Heart right ventricle (tissue), 16 donors: ENCODE measurements at places on chromosomes 1 and 21.

GRCh38 chr1:204417074-204417997 is 5.7 kb upstream of the PPP1R15B start:
- DNase-seq = peak; percentile 62

DNA sequence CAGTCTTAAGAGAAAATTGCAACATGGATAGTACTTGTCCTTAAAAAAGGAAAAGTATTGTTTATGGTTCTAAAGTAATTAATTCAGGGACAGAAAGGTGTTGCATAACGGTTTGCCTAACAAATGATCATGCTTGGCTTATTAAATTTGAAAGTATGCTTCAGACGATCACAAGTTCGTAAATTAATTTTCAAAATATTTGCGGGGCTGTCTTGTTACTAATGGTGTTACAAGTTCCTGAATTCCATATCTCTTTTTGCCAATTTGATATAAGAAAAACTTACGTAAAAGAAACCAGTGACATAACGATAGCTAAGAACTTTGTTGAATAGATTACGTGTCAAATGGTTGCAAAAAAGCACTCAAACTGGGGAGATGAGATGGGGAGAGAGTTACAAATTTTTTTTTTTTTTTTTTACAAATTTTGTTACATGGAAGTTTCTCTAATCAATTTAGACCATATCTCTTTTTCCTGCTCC is 1.3 kb downstream of the AGO3 start:
- no peak for DNase-seq

GRCh38 chr1:245939756-245940345 is 567.2 kb downstream of the SMYD3 start:
- DNase-seq = no peak

DNA sequence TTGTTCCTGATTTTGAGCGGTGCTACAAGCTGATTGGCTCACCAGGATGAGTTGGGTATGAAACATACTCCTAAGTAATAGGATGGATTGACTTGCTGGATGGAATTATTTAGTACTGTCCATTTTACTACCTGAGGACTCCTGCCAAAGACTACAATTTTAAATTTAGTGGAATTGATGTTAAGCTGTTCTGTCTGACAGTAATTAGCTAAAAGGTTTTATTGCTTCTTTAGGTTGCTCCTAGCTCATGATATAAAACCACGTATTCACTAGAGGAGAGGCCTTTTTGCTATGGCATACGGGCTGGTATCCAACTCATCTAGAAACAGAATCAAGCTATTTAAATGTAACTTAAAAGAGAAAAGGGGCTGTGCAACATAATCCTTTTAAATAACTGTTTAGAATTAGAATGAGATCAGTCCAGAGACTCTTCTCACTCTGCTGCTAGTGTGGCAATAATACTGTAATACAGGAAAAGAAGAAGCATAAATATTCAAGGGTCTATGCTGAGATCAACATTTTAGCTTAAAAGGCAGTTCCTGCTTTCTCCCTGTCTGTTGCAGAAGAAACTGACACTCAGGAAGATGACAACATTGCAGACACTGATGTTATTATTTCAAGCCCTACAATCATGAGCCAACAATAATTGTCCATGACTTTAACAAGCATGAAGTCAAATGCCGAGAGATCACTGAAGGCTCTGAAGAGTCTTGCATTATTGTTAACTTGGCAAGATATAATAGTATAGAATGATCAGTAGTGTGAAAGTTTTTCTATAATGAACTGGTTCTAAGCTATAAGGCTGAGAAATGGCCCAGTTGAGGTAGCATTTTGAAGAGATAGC is 258.7 kb upstream of the ADGRL4 start:
- no peak for DNase-seq

DNA sequence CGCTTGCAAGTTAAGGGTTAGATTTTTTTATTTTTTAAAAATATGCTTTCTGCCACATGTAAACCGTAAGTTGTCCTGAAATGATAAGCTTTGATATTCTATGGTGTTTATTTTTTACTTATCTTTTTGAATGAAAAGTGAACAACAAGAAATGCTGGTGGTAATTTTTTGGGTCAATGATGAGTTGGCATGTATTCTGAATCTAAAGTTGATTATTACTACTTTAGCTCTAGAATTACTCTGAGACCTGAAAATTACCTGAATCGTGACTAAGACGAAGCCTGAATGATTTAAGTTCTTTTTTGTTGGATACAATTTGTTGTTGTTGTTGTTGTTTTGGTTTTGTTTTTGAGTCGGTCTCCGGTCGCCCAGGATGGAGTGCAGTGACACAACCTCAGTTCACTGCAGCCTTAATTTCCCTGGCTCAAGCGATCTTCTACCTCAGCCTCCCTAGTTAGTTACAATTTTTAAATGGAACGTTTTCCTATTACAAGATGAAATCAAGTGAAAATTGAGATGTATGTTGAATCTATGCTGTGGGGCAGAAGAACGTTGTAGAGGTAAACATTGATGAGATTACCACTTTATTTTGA is 941 bp downstream of the RABGGTB start:
- DNase-seq = no peak

GRCh38 chr1:245463392-245464165 is 308.8 kb downstream of the KIF26B start:
- DNase-seq = no peak

DNA sequence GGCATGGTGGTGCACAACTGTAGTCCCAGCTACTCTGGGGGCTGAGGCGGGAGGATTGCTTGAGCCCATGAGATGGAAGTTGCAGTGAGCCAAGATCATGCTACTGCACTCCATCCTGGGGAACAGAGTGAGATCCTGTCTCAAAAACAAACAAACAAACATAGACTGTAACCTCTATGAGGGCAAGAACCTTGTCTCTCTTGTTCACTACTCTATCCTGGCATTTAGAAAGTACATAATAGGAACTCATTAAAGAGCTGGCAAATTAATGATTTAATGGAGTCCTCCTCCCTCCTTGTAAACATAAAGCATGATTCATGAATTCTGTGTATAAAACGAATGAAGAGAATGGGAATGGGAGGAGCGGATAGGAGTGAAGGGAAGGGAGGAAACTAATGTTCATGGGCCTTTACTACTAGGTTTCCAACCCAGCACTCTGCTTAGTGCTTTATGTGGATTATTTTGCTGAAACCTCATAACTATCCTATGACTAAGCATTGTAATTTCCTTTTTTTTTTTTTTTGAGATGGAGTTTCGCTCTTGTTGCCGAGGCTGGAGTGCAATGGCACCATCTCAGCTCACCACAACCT is 8.6 kb downstream of the LMOD1 start:
- DNase-seq = no peak

DNA sequence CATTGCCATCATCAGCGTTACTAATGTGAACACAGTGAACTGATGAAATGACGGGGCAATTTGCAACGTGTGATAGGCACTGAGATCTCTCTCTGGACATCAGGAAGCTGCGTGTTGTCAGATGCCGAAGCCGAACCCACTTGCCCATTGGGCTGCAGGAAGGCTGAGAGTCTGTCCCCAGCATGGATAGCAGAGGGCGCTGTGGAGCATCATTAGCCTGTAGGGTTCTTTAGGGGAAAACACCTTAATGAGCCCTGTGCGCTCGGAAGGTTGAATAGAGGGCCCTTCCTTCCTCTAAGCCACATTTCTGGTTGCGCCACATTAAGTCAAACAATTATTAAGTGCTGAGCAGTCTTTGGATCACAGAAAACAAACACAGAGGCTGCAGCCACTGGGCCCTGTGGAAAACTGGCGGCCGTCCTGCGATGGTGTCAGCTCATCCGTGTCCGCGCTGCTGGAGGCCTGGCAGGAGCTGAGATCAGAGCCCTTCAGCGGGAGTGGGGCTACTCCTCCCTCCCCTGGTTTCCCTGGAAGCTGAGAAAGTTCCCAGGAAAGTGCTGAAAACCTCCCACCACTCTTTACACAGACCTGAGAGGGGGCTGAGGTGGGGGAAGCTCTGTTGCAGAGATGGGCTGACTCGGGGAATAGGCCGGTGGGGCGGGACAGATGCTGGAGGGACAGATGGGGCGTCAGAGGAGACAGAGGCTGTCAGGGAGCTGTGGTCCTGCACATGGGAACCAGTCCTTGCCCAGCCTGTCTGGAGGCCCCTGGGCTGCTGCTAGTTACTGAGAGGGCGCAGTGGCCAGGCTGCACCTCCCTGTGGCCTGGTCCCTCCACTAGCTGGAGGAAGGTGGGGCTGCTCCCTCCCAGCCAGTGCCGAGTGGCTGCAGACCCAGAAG is 12.7 kb downstream of the TFF2 start:
- DNase-seq = peak; percentile 50

DNA sequence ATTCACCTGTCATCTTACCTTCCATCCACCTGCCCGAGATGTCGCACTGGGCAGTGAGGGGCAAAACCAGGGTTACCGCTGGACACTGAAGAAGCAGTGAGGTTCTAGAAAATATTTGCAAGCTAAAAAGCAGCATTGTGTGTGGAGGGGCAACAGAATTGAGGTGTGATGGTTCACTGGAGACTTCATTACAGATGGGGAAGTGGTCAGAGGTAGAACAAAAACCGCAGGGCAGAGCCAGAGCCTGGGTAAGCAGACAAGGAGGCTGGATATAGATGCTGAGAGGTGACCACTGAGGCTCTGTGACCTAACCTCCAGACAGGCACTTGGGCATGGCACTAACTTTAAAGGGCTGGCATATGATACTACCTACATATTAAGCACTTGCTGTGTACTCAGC is 363.9 kb upstream of the PROX1 start:
- DNase-seq = no peak

- DNase-seq = no peak
These were observed 21.3 kb downstream of the GPSM2 start for GRCh38 chr1:108897865-108898720.

DNA sequence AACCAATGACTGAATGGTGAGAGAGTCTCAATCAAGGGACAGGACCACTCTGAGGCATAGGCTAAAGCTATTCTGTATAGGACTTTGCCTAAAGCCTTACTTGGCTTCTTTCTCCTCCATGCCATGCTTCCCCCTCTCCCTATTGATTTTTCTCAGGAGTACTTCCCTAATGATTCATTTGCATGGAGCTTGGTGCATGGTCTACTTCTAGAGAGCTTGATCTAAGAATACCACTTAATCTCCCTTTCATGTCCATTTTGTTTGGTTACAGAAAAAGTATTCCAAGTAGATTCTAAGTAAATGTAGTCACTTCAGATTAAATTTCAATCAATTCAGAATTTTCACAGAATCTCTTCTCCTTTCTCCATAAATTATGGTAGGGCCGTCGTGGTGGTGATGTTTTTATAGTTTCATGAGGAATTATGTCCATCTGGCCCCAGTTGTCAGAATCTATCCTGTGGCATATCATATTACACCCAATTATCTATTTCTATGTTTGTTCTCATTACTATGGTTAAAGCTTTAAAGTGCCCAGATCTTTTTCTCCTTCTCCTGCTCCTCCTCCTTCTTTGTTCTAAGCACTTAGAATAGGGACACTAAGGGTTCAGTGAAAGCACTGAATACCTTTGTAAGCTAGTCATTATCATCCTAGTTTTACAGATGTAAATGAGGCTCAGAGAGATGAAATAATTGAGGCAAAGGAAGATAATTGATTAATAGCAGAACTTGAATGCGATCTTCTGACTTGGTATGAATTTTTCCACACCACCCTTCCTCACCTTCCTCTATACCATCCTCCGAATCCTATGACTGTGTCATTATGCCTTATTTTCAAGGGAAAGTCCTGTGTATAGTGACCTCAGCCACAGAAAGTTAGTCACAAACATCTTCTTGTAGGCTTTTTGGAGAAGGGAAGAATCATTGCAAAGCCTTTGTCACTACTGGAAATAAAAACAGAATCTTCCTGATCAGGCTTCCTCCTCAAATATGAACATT is 85.6 kb upstream of the ZRANB2 start:
- no peak for DNase-seq

DNA sequence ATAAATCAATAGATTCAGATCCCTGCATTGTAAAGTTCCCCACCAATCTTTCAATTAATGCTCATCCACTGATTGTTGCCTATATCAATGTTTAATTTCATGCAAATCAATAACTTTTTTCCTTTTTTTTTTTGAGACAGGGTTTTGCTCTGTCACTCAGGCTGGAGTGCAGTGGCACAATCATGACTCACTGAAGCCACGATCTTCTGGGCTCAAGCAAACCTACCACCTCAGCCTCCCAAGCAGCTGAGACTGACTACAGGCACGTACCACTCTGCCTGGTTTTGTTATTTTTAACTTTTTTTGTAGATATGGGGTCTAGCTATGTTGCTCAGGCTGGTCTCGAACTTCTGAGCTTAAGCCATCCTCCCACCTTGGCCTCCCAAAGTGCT is 25.7 kb downstream of the DIO1 start:
- DNase-seq = no peak

DNA sequence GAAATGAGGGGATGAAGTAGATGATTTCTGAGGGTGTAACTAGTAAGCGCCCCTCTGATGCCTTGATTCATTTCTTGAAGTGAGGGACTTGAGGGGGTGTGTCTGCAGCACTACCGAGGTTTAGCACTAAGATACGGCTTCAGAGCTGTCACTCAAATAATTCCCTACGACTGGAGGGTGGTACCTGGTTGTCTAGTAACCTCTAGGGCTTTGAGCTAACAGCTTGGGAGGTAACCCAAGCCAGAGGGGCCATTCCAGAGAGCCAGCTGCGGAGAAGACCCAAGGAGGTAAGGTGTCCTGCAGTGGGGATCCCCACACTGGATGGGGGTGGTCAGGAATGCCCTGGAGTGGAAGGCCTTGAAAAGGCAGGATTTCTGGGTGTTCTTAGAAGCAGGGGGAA is at the start of gene TTC24:
TSS of gene TTC24 (plus strand) at position 252 of the 400 bp plus-strand sequence. CDS start 1,642 bp downstream, outside the sequence.
- no peak for DNase-seq

- no peak for DNase-seq
These were observed 16.5 kb upstream of the PARP1 start for GRCh38 chr1:226424221-226425003.

GRCh38 chr1:12657060-12657884 is 13.4 kb downstream of the AADACL4 start:
- DNase-seq = no peak

GRCh38 chr1:50582346-50582745 is 159.1 kb upstream of the DMRTA2 start:
- DNase-seq = no peak

- no peak for DNase-seq
These were observed 119.1 kb upstream of the C1orf174 start for GRCh38 chr1:4019147-4019521.

GRCh38 chr1:31802190-31803150 is 13.4 kb downstream of the SPOCD1 start:
- no peak for DNase-seq

GRCh38 chr21:46077674-46078101 is 20.2 kb upstream of the COL6A2 start:
- DNase-seq = no peak

DNA sequence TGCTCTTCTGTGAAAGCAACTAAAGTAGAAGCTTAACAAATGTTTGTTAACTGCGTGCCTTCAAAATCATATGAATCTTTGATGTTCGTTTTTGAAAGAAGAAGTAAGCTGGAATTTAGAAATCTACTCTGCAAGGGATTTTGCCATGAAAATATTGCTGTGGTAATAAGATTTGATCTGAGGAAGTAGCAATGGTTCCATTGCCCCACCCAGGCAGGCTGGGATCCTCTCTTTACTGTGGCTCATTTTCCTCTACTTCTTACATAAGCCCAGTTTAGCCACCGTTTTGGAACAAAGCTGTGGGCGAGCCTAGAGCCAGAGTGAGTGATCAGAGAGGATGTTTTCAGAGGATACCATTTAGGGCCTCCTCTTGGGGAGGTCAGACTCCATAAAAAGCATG is 20.3 kb upstream of the PTGFRN start:
- DNase-seq = no peak
